ENCODE measurements at places on chromosomes 1 and 21.

GRCh38 chr1:197247465-197247864 lies 20.6 kb upstream of the CRB1 start:
- DNase-seq = no peak

GRCh38 chr21:43297989-43298388 lies 128.9 kb downstream of the SIK1 start:
- no peak for DNase-seq

- DNase-seq = no peak
These were observed 404.0 kb upstream of the VAMP3 start for GRCh38 chr1:7366955-7367665.

DNA sequence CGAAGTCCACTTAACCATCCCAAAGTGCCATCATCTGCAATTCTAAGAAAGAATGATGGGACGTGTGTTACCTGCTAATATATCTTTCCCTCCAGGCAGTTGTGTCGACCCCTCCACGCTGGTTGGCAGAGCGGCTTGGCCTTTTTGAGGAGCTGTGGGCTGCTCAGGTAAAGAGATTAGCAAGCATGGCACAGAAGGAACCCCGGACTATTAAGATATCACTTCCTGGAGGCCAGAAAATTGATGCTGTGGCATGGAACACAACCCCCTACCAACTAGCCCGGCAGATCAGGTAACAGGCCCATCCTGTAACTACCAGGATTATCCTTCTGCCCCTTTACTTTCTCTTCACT lies 520 bp downstream of the TARS2 start:
- no peak for DNase-seq

GRCh38 chr21:26587736-26588201 lies 14.7 kb upstream of the CYYR1 start:
- no peak for DNase-seq

- no peak for DNase-seq
These were observed 20.7 kb downstream of the CD1B start for GRCh38 chr1:158310623-158311022.

DNA sequence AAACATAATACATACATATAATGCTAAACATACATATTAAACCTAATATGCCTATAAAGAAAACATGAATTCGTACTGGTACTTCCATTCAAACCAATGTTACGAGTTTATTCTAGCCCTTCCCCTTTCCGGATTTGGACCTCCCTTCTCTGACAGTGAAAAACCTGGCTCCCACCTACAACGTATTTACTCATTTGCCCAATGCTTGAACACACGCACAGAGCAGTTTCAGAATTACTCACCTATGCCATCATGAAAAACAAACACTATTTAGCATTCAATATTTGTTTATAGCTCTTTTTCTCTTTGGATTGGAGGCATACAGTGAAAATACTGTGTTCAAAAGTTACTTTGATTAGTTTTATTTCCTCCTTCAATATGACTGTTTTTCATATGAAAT lies 204.4 kb downstream of the LMX1A start:
- no peak for DNase-seq

DNA sequence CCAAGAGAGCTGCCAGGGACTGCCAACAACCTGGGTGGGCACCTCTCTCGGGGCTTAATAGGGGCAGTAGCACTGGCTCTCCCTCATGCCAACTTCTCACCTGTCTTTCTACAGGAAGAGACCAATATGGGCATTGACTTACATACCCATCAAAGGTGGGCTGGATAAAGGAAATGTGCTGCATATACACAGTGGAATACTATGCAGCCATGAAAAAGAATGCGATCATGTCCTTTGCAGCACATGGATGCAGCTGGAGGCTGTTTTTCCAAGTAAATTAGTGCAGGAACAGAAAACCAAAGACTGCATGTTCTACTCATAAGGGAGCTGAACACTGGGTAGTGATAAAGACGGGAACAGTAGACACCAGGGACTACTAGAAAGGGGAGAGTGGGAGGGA lies 172.5 kb downstream of the URB2 start:
- DNase-seq = no peak

- DNase-seq = no peak
These were observed 19.8 kb downstream of the ZBTB17 start for GRCh38 chr1:15956150-15956549.

GRCh38 chr1:88973520-88974137 lies 18.8 kb downstream of the KYAT3 start:
- peak; percentile 14 for DNase-seq

- DNase-seq = no peak
These were observed 6.6 kb downstream of the AJAP1 start for GRCh38 chr1:4660917-4661594.

DNA sequence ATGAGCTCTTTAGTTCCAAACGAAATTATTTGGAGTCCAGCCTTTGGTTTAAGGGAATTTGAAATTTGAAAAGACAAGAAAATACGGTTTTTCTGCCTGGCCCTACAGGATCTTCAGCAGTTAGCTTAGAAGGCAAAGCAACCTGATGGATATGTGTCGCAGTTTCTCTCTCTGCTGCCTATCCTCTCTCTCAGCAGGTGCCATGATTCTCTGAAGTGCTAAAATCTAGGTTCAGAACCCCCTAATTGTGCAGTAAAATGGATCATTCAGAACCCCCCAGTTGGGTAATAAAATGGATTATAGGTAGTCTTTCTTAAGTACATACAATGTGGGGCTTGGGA lies 446 bp upstream of the DEPDC1 start:
- DNase-seq = no peak

DNA sequence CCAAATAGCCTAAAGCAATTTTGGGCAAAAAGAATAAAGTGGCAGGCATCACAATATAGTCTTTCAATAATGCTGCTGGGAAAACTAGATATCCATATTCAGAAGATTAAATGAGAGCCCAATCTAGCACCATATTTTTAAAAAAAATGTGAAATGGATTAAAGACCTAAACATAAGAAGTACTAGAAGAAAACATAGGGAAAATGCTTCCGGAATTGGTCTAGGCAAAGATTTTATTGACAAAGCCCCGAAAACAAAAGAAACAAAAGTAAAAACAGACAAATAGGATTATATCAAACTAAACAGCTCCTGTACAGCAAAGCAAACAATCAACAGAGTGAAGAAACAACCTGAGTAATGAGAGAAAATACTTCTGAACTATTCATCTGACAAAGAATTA lies 48.6 kb upstream of the KCNK1 start:
- no peak for DNase-seq

DNA sequence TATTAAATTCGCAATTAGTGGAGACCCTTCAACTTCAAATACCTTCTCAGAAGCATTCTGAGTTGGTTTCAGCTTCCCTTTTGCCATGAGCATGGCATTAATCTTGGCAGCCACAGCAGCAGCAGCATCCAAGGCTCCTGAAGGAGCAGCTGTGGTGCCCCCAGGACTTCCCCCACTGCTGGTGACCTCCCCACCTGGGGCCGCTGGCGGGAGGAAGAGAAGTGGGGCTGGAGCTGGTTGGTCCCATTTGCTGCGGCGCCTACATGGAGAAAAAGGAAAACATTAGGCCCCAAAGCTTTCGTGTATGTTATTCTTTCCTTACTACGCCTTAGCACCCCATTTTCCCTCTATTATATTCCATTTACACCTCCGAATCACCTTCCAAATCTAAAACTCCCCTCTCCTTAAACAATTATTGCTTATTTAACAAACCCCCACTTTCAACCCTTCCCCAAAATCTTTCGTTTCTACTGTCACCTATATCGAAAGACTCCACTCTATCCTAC lies 569 bp downstream of the KHDC4 start:
- no peak for DNase-seq

GRCh38 chr1:78286686-78287085 lies 204.1 kb upstream of the PTGFR start:
- no peak for DNase-seq

GRCh38 chr1:96771847-96772246 lies 50.3 kb downstream of the PTBP2 start:
- no peak for DNase-seq

- no peak for DNase-seq
These were observed 121.6 kb downstream of the ZNF281 start for GRCh38 chr1:200288226-200288625.

- no peak for DNase-seq
These were observed 5.9 kb upstream of the CTRC start for GRCh38 chr1:15432324-15432723.

- DNase-seq = no peak
These were observed 40.7 kb upstream of the PRKACB start for GRCh38 chr1:84103197-84103992.

GRCh38 chr1:31424568-31424967 lies 11.6 kb downstream of the SERINC2 start:
- DNase-seq = no peak

DNA sequence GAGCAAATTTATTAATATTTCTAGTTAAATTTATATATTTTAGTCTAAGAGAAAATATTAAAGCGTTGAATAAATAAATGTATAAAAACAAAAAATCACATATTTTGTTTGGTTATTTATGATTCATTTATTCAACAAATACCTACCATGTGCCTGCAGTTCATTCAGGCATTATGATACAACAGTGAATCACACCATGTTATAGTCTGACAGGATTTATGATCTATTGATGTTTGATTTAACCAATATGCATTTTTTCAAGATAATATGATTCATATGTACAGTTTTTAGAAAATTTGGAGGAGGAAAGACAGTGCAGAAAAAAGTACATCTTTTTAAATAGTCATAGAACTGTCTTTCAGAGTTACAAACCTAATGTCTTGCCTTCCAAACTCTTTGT lies 7.4 kb upstream of the TRIM58 start:
- no peak for DNase-seq

- DNase-seq = no peak
These were observed 61.4 kb upstream of the DIRAS3 start for GRCh38 chr1:68111519-68112436.

DNA sequence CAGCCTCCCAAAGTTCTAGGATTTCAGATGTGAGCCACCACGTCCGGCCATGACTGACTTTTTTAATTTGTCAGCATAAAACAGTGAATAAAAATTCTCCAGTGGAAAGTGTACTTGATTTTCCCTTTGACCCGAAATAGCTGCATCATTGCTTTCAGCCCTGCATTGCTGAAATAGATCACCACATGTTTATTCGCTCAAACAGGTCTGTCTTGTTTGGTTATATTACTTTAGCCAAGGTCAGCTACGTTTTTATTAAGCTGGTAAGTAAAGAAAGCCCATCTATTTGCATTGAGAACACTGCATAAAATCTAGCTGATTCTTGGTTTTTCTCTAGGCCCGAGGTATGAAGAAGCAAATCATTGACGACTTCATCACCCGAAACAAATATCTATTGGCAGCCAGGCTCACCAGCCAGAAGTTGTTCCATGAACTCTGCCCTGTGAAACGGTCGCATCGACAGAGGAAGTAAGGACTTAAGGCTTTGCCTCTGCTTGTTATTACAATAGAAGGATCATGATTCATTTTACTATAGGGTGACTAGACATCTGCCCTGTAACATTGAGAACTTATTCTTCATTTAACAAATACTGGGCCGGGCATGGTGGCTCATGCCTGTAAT lies 25.6 kb downstream of the AGMAT start:
- no peak for DNase-seq

DNA sequence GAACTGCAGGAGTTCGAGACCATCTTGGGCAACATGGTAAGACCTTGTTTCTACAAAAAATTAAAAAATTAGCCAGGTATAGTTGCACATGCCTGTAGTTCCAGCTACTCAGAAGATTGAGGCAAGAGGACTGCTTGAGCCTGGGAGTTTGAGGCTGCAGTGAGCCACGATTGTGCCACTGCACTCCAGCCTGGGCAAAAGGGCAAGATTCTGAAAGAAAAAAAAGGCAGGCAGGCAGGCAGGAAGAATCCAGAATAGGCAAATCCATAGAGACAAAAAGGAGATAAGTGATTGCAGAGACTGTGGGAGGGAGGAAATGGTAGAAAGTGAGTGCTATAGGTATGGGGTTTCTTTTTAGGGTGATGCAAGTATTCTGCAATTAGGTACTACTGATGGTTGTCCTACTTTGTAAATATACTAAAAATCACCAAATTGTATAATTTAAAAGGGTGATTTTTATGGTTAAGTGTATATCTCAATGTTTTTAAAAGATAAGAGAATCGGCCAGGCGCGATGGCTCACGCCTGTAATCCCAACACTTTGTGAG lies 29.4 kb downstream of the ZZZ3 start:
- no peak for DNase-seq

DNA sequence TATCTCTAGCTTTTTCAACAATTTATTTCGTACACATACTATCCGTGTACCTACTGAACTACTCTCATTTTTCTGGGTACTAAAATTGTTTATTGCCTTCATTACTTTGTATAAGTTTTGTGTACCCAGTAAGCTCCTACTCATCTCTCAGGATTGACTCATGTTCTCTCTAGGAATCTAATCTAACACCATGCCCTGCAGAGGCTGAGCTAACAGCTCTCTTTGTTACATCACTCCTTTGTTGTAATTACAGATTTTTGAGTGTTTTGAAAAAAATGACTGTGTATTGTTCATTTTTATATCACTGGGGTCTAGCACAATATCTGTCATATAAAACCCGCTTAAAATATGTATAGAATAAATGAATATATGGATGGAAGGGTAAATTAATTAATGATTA lies 167.1 kb downstream of the ATP6V1G3 start:
- DNase-seq = no peak

- peak; percentile 87 for DNase-seq
These were observed 4.0 kb downstream of the ZBTB7B start for GRCh38 chr1:155006601-155007101.

DNA sequence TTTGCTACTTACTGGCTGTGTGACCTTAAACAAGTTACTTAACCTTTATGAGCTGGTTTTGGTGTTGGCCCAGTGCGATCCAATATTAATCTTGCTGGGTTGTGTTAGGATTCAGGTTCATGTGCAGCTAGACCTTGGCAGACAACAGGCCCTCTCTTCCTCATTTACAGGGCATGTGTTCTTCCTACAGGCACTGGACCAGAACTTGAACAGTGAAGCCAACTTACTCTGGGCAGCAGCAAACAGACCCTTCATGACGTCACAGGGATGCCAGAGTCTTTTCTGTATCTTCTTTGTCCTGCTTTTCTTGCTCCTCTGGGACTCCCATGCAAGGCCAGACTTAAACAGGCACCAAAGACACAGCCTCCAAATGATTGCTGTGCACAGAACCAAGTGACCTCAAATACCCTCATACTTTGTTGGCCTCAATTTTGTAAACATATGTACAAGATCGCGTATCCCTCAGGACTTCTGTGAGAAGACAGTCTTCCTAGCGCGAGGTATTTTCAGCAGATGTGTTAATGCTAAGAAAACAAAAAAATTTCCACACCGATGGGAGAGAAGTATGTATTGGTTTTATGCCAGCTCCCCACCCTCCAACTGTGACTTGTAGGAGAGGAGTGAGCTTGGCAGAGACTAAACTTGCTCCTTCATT lies 73.7 kb downstream of the URB2 start:
- DNase-seq = no peak

GRCh38 chr1:15757016-15757543 lies 1.5 kb upstream of the FBLIM1 start:
- DNase-seq = no peak

DNA sequence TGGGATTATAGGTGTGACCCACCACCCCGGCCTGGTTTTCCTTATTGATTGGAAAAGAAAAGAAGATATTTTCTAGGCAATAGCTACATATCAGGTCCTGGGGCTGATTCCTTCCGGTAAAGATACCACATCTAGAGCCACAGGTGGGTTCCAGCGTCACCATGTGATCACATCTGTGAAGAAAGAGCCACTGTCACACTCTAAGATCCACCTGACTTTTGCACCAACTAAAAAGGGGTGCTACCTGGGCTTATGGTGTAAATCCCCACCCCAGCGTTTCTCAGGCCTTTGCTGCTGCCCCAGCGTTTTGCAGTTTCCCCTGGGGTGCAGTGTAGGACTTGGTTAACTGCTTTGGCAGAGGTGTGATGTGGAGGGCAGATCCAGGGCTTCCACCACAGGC lies 22.3 kb upstream of the PDE9A start:
- DNase-seq = no peak

All from AML-193 (cell line).